ENCODE measurements at places on chromosomes 3 and 15. TPM values are rescaled to one million over a fixed set of nuclear protein-coding genes. Genes with fewer than 3 reads are reported as not detected.

- no peak overlapping the region for H3K27ac ChIP-seq
- DNase-seq: no peak
- no peaks in the 10 kb centered on the region for H3K4me1 ChIP-seq
- H3K27me3 ChIP-seq: no peaks in the 10 kb centered on the region
Observed at GRCh38 chr15:37149146-37149545, 48.8 kb upstream of the MEIS2 start.

GRCh38 chr3:18097473-18097872 is 327.7 kb downstream of the SATB1 start:
- H3K27me3 ChIP-seq: no peaks in the 10 kb centered on the region
- no peak overlapping the region for H3K27ac ChIP-seq
- no peaks in the 10 kb centered on the region for H3K36me3 ChIP-seq

GRCh38 chr15:29244123-29244522 is 25.5 kb downstream of the NSMCE3 start:
- H3K4me3 ChIP-seq: no peak overlapping the region
- no peak for DNase-seq
- no peaks in the 10 kb centered on the region for H3K4me1 ChIP-seq
- no peaks in the 10 kb centered on the region for H3K27me3 ChIP-seq

- no peak overlapping the region for H3K27ac ChIP-seq
- H3K27me3 ChIP-seq: no peaks in the 10 kb centered on the region
- no peak overlapping the region for H3K4me3 ChIP-seq
- H3K36me3 ChIP-seq: no peaks in the 10 kb centered on the region
Observed at GRCh38 chr15:28889346-28889745, 3.6 kb downstream of the APBA2 start.

DNA sequence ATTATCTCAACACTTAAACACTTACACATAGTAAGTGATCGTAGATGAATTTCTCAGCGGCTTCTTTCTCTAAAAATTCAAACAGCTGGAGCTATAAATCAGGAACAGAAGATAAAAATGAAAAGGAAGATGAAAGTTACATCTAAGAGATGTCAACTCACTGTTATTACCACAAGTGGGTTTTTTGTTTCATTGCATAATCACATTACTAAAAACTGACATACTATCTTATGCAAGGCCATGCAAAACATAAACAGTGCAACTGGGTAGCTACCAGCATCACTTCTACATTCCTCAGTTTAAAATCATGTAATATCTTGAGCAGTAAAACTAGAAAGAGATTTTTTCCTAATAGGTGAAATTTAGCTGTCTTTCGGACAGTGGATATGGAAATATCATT is 14.9 kb downstream of the MINDY4B start:
- no peak overlapping the region for H3K27ac ChIP-seq
- H3K36me3 ChIP-seq: no peaks in the 10 kb centered on the region
- no peak for DNase-seq
- no peak overlapping the region for H3K4me3 ChIP-seq

- H3K4me3 ChIP-seq: no peak overlapping the region
- no peaks in the 10 kb centered on the region for H3K27me3 ChIP-seq
- no peaks in the 10 kb centered on the region for H3K36me3 ChIP-seq
- H3K4me1 ChIP-seq: no peaks in the 10 kb centered on the region
Observed at GRCh38 chr3:52507359-52507758, 12.2 kb downstream of the STAB1 start.

GRCh38 chr15:40941068-40941527 is 12.0 kb downstream of the DLL4 start:
- no peaks in the 10 kb centered on the region for H3K36me3 ChIP-seq
- H3K4me1 ChIP-seq: peaks cover 29% of the 10 kb centered on the region
- no peak overlapping the region for H3K27ac ChIP-seq
- no peak for DNase-seq

GRCh38 chr3:155946178-155946577 is 75.7 kb downstream of the GMPS start:
- no peak overlapping the region for H3K27ac ChIP-seq
- no peaks in the 10 kb centered on the region for H3K27me3 ChIP-seq
- H3K4me3 ChIP-seq: no peak overlapping the region
- no peak for DNase-seq
- no peaks in the 10 kb centered on the region for H3K36me3 ChIP-seq
- H3K4me1 ChIP-seq: no peaks in the 10 kb centered on the region

- H3K36me3 ChIP-seq: no peaks in the 10 kb centered on the region
- no peak overlapping the region for H3K4me3 ChIP-seq
- H3K4me1 ChIP-seq: no peaks in the 10 kb centered on the region
- H3K27ac ChIP-seq: no peak overlapping the region
Observed at GRCh38 chr3:158152186-158152585, 42.3 kb downstream of the RSRC1 start.

GRCh38 chr3:136166507-136166906 is 29.6 kb downstream of the MSL2 start:
- H3K27ac ChIP-seq: no peak overlapping the region
- H3K27me3 ChIP-seq: no peaks in the 10 kb centered on the region
- no peaks in the 10 kb centered on the region for H3K36me3 ChIP-seq
- no peak for DNase-seq
- H3K4me3 ChIP-seq: no peak overlapping the region

GRCh38 chr3:140406655-140407054 is 271.2 kb upstream of the TRIM42 start:
- no peaks in the 10 kb centered on the region for H3K4me1 ChIP-seq
- no peak overlapping the region for H3K27ac ChIP-seq
- no peak for DNase-seq
- H3K4me3 ChIP-seq: no peak overlapping the region

GRCh38 chr15:101504866-101505609 is 15.5 kb upstream of the PCSK6 start:
- H3K36me3 ChIP-seq: no peaks in the 10 kb centered on the region
- no peak for DNase-seq
- no peak overlapping the region for H3K4me3 ChIP-seq
- H3K4me1 ChIP-seq: no peaks in the 10 kb centered on the region
- no peak overlapping the region for H3K27ac ChIP-seq

DNA sequence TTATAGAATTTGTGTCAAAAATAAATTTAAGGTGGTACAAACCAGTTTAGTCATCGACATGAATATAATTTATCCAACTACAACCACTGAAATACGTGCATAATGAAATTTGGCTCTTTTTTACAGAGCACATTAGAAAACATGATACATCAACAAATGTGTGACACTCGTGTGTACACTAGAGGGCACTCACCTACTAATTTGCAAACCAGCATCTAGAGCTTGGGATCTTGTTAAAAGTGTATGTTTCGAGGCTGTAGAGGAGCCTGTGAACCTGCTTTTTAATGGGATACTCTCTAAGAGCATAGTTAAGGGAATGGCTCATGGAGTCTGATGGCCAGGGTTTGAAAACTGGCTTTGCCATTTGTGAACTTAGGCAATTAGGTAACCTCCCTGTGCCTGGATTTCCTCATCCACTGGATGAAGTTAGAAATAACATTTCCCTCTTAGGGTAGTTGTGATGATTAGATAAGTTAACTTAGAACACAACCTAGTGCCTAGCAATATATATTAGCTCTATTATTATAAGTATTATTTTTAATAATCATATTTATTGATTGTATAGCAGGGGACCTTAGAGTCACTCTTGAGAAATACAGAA is 8.8 kb upstream of the CPOX start:
- no peak overlapping the region for H3K4me3 ChIP-seq
- no peaks in the 10 kb centered on the region for H3K27me3 ChIP-seq
- no peak for DNase-seq
- H3K4me1 ChIP-seq: no peaks in the 10 kb centered on the region
- H3K36me3 ChIP-seq: no peaks in the 10 kb centered on the region

DNA sequence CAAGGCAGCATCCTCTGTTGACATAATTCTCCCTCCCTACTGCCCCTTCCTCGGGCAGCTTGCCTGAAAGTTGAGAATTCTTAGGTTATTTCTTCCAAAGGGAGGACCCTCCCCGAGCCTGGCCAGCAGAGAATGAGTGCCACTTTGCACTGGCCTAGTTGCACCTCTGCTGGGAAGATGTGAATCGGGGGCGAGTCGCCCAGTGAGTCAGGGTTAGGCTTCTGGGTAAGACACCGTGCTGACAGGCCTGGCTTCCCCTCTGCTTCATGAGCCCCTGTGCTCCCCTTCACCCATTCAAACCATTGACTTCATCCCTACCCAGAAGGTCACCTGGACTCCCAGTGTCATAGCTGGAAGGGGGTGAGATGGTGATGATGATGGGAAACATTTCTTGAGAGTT is 82.3 kb downstream of the AAGAB start:
- no peak overlapping the region for H3K4me3 ChIP-seq
- H3K36me3 ChIP-seq: peaks cover 39% of the 10 kb centered on the region
- DNase-seq: no peak
- no peaks in the 10 kb centered on the region for H3K27me3 ChIP-seq

GRCh38 chr3:157237886-157238285 is 77.9 kb upstream of the CCNL1 start:
- H3K4me1 ChIP-seq: no peaks in the 10 kb centered on the region
- no peaks in the 10 kb centered on the region for H3K36me3 ChIP-seq
- H3K27me3 ChIP-seq: no peaks in the 10 kb centered on the region
- H3K27ac ChIP-seq: no peak overlapping the region
- H3K4me3 ChIP-seq: no peak overlapping the region
- DNase-seq: no peak

DNA sequence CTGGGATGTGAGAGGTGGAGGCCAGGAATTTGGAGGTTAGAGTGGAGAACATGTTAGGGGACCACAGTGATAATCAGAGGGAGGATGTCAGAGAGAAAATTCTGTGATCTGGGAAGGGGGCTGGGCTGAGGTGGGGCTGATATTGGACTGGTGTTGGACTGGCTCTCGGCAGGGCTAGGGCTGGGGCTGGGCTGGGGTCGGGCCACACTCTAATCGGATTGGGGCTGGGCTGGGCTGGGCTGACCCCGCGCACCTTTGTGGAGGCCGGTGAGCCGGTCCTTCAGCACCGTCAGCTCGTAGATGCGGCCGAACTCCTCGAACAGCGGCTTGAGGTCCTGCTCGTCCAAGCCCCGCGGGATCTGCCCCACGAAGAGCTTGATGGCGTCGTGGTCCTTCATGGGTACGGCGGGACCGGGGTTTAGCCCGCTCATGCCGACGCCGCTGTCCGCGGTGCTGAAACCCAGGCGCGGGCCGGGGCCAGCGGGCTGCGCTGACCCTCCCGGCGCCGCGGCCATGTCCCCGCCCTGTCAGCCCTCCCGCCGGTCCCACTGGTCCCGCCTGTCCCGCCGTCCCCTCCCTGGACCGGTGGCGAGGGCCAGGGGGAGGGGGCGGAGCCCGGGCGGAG is 485 bp downstream of the CELF6 start:
- no peaks in the 10 kb centered on the region for H3K27me3 ChIP-seq
- H3K27ac ChIP-seq: no peak overlapping the region
- DNase-seq: peak; percentile 39

- no peak for DNase-seq
- H3K4me3 ChIP-seq: no peak overlapping the region
- H3K27ac ChIP-seq: no peak overlapping the region
- no peaks in the 10 kb centered on the region for H3K4me1 ChIP-seq
Observed at GRCh38 chr15:70792171-70792573, 28.8 kb upstream of the UACA start.

DNA sequence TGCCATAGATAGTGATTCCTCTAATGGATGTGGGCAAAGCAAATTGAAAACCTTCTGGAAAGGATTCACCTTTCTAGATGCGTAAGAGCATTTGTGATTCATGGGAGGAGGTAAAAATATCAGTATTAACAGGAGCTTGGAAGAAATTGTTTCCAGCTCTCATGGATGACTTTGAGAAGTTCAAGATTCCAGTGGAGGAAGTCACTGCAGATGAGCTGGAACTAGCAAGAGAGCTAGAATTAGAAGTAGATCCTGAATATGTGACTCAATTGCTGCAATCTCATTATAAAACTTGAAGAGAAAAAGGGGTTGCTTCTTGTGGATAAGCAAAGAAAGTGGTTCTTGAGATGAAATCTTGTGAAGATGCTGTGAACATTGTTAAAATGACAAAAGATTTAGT is 88.0 kb upstream of the ACKR4 start:
- no peaks in the 10 kb centered on the region for H3K4me1 ChIP-seq
- H3K27me3 ChIP-seq: no peaks in the 10 kb centered on the region
- no peak for DNase-seq

- H3K36me3 ChIP-seq: peaks cover 17% of the 10 kb centered on the region
- H3K4me3 ChIP-seq: no peak overlapping the region
- H3K27me3 ChIP-seq: no peaks in the 10 kb centered on the region
- H3K4me1 ChIP-seq: no peaks in the 10 kb centered on the region
- no peak overlapping the region for H3K27ac ChIP-seq
Observed at GRCh38 chr3:130950641-130951040, 56.8 kb downstream of the ATP2C1 start.

The NMD3 gene
- 66.6 TPM for total RNA-seq

The ZIC4 gene
- total RNA-seq: not detected

The RTP2 gene
- total RNA-seq: not detected

The SAMMSON gene
- not detected for total RNA-seq

The WDR93 gene
- not detected for total RNA-seq

The NSUN3 gene
- 14.4 TPM for total RNA-seq

The SEMA3B gene
- total RNA-seq: 0.22 TPM

The DAZL gene
- total RNA-seq: 0.18 TPM
